ENCODE measurements at places on chromosomes 16 and 17.

DNA sequence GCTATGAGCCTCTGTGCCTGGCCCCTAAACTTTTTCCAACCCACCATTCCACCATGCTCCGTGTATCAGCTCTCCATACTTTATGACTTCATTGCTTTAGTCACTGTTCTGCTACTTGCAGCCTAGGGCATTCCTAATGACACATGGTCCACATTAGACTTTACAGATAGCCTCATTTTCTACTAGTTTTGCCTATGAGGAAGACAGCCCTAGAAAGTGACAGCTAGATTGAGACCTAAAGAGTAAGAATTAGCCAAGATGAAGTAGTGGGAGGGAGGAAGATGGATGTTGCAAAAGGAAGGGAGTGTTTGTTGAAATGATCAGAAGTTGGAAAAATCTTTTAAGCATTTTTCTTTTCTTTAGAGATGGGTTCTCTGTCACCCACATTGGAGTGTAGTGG lies 11.0 kb downstream of the C16orf54 start:
- H3K4me3 ChIP-seq, result no peak overlapping the region
- no peaks in the 10 kb centered on the region for H3K4me1 ChIP-seq
- no peak for DNase-seq
- no peak overlapping the region for H3K27ac ChIP-seq
- H3K27me3 ChIP-seq, result no peaks in the 10 kb centered on the region
- no peaks in the 10 kb centered on the region for H3K36me3 ChIP-seq

GRCh38 chr16:79595931-79596450 lies 4.5 kb downstream of the MAF start:
- DNase-seq, result no peak
- no peaks in the 10 kb centered on the region for H3K36me3 ChIP-seq
- H3K4me3 ChIP-seq, result peak overlapping the region; percentile 62
- no peaks in the 10 kb centered on the region for H3K27me3 ChIP-seq

GRCh38 chr17:64196601-64197000 lies 66.5 kb downstream of the TEX2 start:
- H3K4me3 ChIP-seq, result no peak overlapping the region
- H3K4me1 ChIP-seq, result peaks cover 18% of the 10 kb centered on the region
- H3K27me3 ChIP-seq, result no peaks in the 10 kb centered on the region
- H3K36me3 ChIP-seq, result peaks cover 8% of the 10 kb centered on the region
- no peak overlapping the region for H3K27ac ChIP-seq

DNA sequence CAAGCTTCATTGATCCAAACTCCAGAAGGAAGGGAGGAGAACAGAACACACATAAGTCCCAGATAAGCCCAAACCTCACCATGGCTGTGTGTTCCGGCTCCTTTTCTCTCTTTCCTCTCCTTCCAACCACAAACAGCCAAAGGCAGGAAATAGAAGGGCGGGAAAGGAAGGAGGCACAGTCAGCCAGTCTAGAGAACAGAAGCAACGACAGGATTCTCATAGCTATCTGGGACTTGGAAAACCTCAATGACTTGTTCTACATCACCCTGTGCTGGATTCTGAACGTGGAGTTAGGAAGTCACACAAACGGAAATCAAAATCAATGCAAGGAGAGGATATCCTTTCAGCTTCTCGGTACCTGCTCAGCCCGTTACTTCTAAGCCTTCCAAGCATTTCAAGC lies 9.0 kb downstream of the CRK start:
- H3K4me1 ChIP-seq, result no peaks in the 10 kb centered on the region
- no peak overlapping the region for H3K27ac ChIP-seq
- no peak overlapping the region for H3K4me3 ChIP-seq
- no peaks in the 10 kb centered on the region for H3K27me3 ChIP-seq
- no peak for DNase-seq

DNA sequence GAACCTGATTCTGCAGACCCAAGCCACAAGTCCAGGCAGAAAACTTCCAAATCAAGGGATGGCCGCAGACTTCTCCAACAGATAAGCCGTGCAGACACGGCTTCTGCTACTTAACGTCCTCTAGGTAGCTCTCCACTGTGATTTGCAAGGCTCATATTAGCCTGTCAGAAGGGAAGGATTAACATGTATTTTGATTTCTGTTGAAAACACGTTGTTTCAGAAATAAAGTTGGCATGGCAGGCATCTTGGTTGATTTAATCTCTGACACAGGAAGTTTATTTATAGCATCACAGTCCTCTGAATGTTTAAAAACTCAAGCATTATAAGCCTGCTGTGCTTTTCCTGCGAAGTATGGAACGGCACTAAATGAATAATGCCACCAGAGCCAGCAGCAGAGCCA lies 166.8 kb upstream of the TOX3 start:
- H3K4me3 ChIP-seq, result no peak overlapping the region
- H3K4me1 ChIP-seq, result no peaks in the 10 kb centered on the region
- DNase-seq, result no peak
- H3K36me3 ChIP-seq, result no peaks in the 10 kb centered on the region
- H3K27me3 ChIP-seq, result no peaks in the 10 kb centered on the region

DNA sequence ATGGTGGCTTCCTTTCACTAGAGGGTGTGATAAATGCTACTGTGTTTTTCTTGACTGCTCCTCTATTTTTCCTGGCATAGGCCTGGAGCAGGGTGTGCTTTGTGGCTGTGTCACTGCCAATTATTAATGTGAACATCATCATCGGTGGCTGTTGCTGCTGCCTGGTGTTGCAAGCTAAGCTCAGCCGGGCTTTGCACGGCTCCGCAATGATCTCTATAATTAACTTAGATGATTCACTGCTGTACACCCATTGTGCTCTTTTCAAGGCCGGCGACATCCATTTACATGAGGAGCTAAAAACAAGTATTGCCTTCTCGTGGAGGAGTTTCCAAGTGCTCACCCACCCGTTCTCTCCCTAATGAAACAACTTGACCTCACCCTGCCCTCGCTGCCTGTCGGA lies 160.1 kb upstream of the IRX3 start:
- no peak overlapping the region for H3K27ac ChIP-seq
- H3K36me3 ChIP-seq, result no peaks in the 10 kb centered on the region
- DNase-seq, result no peak
- H3K27me3 ChIP-seq, result no peaks in the 10 kb centered on the region
- H3K4me1 ChIP-seq, result peaks cover 25% of the 10 kb centered on the region

DNA sequence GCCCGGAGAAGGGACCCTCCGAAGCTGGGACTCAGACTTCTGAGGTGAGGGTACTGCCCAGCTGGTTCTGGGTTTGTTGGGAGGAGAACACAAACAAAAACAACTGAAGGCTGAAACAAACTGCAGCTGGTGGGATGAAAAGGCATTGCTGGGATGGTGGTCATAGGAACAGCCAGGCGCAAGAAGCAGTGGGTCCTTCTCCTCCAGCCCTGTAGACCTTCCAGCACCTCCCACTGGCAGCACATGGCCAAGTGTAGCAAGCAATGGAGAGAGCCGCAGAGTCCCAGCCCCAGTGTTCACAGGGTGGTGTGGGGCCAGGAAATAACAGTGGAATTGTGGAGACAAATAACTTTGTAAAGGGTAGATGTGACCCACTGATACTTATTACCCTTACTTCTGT lies 48.7 kb upstream of the FOXJ1 start:
- H3K27me3 ChIP-seq, result peaks cover 4% of the 10 kb centered on the region
- H3K4me1 ChIP-seq, result no peaks in the 10 kb centered on the region
- no peak for DNase-seq
- H3K27ac ChIP-seq, result no peak overlapping the region

- no peaks in the 10 kb centered on the region for H3K27me3 ChIP-seq
- no peaks in the 10 kb centered on the region for H3K36me3 ChIP-seq
- H3K4me3 ChIP-seq, result no peak overlapping the region
- no peak for DNase-seq
Observed at GRCh38 chr16:60902114-60902513, 1134.1 kb downstream of the CDH8 start.

DNA sequence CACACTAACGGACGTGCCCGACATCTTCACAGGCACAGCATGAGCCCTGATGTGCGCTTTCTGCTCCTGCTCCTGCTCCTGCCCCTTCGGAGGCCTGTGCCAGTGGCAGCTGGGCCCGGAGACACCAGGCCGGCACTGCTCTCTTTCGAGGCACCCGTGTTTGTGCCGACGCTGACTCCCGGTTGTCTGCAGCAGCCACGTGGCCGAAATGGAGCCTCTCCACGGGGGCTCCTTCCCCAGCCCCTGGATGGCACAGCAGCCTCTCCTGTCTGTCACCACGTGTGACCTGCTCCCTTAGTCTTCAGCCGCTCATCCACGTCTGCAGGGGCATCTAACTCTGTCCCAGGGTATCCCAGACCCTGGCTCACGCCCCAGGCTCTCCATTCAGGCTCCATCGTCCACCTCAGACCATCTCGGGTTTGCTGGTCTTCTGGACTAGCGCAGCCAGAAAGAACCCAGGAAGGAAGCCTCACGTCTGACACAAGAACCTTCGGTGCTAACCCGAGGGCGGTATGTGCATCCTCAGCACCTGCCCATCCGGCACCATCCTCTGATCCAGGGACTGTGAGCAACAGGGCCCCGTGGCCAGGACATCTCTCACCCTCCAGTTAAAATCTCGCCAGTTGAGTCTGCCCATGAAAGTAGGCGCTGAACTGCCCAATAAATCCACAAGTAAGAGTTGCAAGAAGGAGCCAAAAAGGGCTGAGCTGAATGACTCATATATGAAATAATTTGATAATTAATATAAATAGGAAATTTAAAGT lies 4.2 kb upstream of the RPH3AL start:
- H3K4me1 ChIP-seq, result peaks cover 4% of the 10 kb centered on the region
- H3K27me3 ChIP-seq, result no peaks in the 10 kb centered on the region
- H3K36me3 ChIP-seq, result no peaks in the 10 kb centered on the region
- H3K4me3 ChIP-seq, result no peak overlapping the region
- no peak for DNase-seq

DNA sequence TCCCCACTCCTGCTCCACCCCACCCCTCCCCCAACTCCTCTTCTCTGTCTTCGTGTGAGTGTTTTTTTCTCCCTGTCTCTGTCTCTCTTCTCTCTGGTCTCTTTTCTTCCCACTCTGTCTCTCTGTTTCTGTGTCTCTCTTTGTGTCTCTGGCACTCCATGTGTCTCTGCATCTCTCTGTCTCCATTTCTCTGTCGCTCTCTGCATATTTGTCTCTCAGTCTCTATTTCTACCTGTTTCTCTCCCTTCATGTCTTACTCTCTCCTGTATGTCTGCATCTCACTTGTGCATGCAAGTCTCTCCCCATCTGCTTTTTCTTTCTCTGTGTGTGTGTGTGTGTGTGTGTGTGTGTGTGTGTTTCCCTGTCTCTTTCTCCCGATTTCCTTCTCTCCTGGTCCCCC lies 68.2 kb downstream of the LYRM1 start:
- no peaks in the 10 kb centered on the region for H3K36me3 ChIP-seq
- H3K4me1 ChIP-seq, result peaks cover 11% of the 10 kb centered on the region
- H3K27me3 ChIP-seq, result no peaks in the 10 kb centered on the region
- no peak overlapping the region for H3K27ac ChIP-seq
- H3K4me3 ChIP-seq, result no peak overlapping the region

DNA sequence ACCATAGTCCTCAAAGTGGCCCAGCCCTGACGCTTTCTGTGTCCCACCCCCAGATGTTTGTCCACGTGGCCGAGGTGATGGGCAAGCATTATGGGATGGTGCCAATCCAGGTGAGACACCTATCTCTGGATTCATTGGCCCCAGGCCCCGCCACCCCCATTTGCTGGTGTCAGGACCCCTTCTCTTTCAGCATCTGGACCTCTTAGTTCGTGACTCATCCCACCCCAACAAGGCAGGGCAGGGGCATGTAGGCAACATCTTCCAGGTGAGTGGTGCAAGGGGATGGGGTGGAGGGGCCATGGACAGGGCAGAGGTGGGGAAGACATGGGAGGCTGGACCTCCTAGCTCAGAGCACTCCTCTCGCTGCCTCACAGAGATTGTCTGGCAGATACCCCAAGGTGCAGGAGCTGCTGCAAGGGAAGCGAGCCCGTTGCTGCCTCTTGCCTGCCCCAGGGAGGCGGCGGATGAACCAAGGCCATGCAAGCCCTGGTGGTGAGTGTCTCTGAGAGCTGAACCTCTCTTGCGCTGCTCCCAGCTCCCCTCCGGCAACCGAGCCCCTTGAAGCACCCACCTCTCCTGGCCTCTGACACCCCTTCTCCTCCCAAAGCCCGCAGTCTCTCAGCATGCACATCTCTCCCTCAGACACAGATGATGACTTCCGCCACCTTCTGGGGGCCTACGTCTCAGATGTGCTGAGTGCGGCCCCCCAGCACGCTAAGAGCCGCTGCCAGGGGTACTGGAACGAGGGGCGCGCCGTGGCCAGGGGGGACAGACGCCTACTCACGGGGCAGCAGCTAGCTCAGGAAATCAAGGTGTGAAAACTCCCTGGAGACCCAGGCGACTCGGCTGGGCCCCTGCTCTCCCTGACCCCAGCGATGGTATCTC lies 3.6 kb downstream of the RNF112 start:
- DNase-seq, result no peak
- no peaks in the 10 kb centered on the region for H3K36me3 ChIP-seq
- H3K27me3 ChIP-seq, result peaks cover 11% of the 10 kb centered on the region
- no peak overlapping the region for H3K4me3 ChIP-seq
- H3K27ac ChIP-seq, result no peak overlapping the region

DNA sequence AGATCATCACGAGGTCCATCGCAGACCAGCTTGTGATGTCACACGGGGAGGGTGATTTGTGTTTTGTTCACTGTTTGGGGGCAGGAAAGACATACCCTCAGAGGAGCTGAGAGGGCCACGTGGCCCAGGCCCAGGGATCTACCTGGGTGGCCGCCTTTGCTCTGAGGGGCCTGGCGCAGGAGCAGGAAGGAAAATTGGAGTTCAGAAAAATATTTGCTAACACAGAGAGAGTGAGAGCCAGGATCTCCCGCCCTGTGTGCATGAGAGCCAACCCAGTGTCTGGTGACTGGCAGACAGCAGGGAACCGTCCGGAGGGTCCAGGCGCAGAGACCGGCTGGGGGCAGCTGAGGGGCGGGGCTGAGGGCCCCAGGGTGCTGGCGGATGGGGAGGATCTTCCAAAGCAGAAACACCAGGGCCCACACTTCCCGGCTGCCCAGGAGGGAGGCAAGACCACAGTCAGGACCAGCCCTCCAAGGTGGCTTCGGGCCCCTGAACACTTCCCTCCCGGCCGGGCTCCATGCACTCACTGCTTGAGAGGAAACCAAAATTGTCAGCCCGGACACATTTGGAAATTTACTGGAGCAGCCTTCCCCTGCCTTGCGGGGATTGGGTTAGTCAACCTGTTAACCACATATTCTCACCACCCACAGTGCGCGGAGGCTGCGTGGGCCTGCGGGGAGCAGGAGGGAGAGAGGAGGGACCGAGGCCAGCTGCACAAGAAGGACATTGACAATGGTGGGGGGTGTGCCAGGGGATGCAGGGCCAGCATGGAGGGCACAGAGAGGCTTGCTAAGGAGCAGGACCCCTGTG lies 52.6 kb downstream of the RBFOX3 start:
- no peak for DNase-seq
- peaks cover 8% of the 10 kb centered on the region for H3K27me3 ChIP-seq
- no peak overlapping the region for H3K4me3 ChIP-seq
- peaks cover 6% of the 10 kb centered on the region for H3K4me1 ChIP-seq

- peak overlapping the region; percentile 87 for H3K27ac ChIP-seq
- peaks cover 26% of the 10 kb centered on the region for H3K36me3 ChIP-seq
- no peaks in the 10 kb centered on the region for H3K27me3 ChIP-seq
- no peak for DNase-seq
- H3K4me3 ChIP-seq, result no peak overlapping the region
Observed at GRCh38 chr17:37475731-37476420, 13.8 kb upstream of the DUSP14 start.

GRCh38 chr17:72414967-72415853 lies 294.4 kb downstream of the SOX9 start:
- no peaks in the 10 kb centered on the region for H3K27me3 ChIP-seq
- H3K27ac ChIP-seq, result peak overlapping the region; percentile 65
- H3K4me3 ChIP-seq, result no peak overlapping the region
- peaks cover 39% of the 10 kb centered on the region for H3K4me1 ChIP-seq
- no peak for DNase-seq
